ENCODE measurements at places on chromosomes 13 and 19. TPM values are rescaled to one million over a fixed set of nuclear protein-coding genes. Genes with fewer than 3 reads are reported as not detected.

The ZNF829 gene
- total RNA-seq = 2.7 TPM

The ECSIT gene
- total RNA-seq = 112 TPM

The CEACAM6 gene
- total RNA-seq = 0.36 TPM

The EEF2 gene
- 2,000 TPM for total RNA-seq

The ODAD3 gene
- 1.0 TPM for total RNA-seq

The C19orf85 gene
- not detected for total RNA-seq

DNA sequence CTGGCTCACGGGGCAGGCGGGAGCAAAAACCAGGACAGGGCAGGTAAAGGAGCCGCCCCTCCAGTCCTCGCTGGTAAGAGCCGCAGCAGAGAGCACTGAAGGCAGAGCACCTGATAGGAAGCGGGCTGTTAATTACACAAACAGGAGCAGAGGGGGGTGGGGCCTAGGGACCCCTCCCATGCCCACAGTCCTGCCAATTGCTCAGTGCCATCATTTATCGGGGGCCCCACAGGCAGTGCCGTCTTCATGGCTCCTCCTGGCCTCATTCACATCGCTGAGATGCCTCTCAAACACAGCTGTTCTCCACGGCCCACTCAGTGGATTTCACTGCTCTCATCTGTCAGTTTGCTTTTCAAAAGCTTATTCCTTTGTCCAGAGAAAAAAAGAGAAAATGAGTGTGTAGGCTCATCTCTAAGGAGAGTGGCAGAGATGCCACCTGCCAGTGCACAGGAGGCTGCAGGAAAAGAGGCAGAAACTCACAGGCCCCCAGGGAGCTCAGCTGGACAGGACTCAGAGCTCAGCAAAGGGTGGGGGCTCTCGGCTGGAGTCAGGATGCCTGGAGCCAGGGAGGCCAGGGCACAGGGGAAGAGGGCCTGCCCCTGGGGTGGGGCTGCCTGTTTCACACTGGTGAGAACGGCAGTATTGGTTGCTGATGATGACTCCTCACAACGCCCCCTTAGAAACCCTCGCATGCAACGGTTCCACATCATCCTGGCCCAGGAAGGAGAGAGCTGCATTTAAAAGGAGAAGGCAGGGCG lies 174.6 kb downstream of the COL4A1 start:
- DNase-seq = no peak

DNA sequence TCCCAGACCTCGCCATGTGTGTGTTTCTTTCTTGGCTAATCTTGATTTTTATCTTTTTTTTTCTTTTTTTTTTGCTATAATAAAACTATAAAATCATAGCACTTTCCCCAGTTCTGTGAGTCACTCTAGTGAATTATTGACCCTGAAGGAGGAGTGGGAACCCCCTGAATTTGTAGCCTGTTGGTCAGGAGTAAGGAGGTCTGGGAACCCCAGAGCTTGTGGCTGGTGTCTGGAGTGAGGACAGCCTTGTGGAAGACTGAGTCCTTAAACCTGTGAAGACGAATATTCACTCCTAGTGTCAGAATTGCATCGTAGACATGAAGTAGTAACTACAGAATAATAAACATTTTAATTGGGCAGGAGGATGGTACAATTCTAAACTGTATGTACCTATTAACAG lies 7.4 kb downstream of the EID2B start:
- DNase-seq = no peak

DNA sequence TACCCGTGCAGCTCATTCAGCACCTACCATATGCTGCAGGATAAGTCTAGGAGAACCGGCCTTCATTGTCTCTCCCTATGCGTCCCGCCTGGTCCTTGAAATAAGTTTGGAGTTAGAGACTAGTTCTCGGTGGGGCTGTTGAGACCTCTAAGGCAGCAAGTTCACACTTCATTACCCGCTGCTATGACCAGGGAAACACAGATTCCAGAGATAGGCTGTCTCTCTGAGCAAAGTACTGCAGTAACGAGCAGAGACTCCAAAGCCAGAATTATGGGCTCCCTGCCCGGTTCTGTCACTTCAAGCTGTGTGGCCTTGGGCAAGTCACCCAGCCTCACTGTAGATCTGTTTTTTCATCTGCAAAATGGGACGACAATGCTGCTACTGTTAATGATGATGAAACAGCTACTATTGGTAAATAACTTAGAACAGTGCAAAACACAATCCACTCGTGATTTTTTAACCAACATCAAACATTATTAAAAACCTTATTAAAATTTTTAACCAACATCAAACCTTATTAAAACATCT lies 184.1 kb downstream of the USP12 start:
- DNase-seq = no peak

DNA sequence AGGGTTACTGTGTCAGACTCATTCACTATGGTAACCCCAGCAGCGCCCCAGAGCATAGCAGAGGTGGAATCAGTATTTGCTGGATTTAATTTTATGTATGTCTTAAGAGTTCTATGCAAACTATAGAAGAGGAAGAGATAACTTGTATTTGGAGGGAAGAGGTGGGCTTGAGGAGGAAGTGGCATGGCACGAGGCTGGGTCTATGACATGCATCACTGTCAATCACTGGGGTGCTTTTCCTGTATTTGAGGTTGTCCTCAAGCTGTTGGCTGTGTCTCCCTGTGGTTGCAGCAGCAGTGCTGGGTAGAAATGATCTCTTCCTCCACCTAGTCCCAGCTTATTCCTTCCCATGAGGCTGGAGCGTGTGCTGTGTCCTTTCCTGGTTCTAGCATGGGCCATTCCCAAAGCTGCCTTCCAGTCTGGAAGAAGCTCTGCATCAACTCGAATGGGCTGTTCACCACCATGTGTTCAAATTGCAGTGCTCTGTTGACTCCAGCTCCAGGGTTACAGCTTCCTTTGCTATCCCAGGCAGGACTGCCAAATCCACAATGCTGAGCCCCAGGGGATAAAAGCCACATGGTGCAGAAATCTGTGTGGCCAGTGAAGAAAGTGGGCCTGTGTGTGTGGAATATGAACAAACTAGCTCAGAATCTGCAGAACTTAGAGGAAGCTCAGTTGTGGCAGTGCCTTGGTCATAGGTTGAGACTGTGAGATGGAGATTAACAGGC lies 73.1 kb upstream of the MTIF3 start:
- DNase-seq = no peak

- DNase-seq = no peak
These were observed 9.0 kb downstream of the RHPN2 start for GRCh38 chr19:33055718-33056117.

DNA sequence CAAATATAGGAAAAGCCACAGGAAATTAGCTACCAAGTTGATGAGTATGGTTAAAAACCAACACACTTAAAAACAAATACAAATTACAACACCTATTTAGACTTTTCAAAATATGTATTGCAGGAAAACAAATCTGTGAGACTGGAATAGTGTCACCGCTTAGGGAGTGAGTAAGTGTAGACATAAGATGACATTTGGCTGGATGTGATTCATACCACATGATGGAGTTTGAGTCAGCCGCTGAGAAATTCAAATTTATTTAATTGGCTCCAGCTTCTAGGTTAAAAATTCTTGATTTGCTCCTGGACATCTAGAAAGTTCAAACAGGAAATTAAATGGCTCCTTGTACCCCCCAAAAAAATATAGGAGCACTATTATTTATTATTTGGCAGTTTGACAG lies 531.7 kb downstream of the SLITRK1 start:
- DNase-seq = no peak

DNA sequence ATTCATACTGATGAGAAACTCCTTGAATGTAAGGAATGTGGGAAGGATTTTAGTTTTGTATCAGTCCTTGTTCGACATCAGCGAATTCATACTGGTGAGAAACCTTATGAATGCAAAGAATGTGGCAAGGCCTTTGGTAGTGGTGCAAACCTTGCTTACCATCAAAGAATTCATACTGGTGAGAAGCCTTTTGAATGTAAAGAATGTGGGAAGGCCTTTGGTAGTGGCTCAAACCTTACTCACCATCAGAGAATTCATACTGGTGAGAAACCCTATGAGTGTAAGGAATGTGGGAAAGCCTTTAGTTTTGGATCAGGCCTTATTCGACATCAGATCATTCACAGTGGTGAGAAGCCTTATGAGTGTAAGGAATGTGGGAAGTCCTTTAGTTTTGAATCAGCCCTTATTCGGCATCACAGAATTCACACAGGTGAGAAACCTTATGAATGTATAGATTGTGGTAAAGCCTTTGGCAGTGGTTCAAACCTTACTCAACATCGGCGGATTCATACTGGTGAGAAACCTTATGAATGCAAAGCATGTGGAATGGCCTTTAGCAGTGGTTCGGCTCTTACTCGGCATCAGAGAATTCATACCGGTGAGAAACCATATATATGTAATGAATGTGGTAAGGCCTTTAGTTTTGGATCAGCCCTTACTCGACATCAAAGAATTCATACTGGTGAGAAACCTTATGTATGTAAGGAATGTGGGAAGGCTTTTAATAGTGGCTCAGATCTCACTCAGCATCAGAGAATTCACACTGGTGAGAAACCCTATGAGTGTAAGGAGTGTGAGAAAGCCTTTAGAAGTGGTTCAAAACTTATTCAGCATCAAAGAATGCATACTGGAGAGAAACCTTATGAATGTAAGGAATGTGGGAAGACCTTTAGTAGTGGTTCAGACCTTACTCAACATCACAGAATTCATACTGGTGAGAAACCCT lies 26.6 kb downstream of the ZNF345 start:
- DNase-seq = no peak

DNA sequence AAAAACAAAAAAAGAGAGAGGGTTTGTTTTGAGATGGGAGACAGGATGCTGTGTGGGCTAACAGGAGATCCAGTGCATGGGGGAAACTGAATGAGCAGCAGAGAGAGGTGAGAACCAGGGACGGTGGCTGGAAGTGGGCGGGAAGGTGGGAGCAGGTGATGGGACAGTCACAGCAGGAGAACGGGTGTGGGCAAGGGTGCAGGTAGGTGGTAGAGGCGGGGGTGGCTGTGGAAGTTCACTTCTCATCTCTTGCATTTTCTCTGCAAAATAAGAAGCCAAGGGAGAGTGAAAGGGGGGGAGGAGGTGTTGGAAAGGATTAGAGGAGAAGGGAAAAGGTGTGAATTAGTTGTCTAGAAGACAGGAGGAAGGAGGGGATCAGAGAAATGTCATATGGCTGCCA lies 21.9 kb downstream of the FBXO17 start:
- no peak for DNase-seq

DNA sequence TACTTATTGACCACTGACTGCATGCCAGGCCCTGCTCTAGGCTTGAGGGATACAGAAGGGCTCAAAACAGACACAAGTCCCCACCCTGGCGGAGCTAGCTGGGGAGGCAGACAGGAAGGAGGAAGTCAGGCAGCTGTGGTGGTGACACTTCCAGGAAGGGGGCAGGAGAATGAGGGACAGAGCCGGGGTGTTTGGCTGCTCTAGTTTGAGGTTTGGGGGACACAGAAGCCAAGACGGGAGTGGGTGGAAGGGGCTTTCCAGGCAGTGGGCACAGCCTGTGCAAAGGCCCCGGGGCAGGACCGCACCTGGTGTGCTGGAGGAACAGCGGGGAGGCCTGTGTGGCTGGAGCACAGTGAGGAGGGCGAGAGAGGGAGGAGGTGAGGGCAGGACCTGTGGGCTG lies 4.0 kb downstream of the MRPL54 start:
- peak; percentile 45 for DNase-seq

GRCh38 chr13:112791663-112792440 lies 102.0 kb downstream of the ATP11A start:
- no peak for DNase-seq

- DNase-seq = no peak
These were observed 416.6 kb downstream of the KLF12 start for GRCh38 chr13:73717632-73718031.

DNA sequence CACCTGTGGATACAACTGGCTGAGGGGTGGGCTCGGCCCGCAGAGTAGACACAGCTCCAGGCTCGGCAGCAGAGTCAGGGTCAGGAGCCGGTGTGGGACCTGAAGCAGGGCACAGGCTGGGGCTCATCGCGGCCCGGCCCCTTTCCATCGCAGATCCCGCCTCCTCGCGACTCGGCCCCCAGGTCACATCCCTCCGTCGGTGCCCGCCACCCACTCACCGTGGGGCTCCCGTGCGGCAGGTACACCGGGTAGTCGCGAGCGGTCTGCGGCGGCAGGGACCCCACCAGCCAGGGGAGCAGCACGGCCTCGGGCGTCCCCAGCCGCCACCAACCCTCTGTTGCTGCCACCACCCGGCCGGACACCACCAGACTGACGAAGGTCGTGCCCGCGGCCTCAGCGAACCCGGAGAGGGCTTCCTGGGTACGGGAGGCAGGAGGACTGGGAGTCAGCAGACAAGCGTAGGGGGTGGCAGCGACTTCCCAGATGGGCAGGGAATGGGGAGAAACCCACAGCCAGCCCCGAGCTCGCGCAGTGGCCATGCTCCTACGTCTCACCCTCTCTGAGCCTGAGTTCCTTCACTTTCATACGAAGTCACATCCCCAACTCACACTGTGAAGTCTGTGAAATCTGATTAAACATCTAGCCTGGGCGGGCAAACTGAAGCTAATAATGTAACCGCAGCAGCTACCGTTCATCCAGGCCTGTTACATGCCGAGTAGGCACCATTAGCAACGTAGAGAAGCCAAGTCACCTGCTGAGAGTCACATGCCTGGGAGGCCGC lies 3.7 kb downstream of the FUZ start:
- peak; percentile 72 for DNase-seq
